ENCODE measurements at places on chromosomes 3 and 15.
A peak's percentile ranks its signal among the peaks of the same experiment; 100 is the strongest.

DNA sequence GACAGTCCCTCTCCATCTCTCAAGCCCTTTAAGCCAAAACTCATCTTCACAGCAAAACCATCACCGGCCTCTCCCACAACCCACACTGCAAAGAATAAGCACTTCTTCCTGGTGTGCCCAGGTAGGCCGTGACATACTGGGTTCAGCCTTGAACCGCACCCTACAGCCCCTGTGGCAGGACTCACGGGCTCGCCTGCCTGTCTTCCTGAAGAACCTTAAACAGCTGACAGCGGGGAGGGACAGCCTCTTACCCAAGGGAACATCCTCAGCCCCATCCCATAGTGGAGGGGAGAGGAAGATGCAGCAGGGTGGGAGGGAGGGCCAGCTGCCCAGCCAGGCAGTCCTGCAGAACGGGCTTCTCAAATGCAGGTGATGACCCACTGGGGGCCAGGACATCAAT, 40.2 kb downstream of the TBC1D2B start:
- DNase-seq, result no peak

GRCh38 chr3:162082516-162082915, 585.9 kb downstream of the OTOL1 start:
- DNase-seq, result no peak

DNA sequence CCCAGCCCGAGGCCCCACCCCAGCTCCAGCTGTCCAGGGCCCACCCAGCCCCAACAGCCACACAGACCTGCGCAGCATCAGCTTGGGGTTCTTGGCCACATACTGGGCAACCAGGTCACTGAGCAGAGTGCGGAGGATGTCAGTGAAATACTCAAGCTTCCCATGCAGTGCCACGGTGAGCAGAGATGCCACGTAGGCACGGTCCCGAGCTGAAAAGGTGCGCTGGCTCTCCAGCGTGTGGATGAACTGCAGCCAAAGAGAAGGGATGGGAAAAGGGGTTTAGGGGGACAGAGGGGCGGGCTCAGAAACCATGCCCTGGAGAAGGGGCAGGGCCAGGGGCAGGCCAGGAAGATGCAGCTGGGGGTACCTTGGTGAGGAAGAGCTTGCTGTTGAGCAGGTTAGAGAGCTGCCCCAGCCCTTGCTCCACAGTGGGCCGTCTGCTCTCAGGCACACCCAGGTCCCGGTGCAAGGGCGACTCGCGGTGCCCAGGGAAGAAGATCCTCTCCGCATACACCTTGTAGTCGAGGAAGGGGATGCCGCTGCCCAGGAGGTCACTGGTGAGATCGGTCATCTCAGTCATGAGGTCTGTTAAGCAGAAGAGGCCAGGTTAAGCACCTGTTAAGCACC, 17.4 kb downstream of the PLXNB1 start:
- no peak for DNase-seq

GRCh38 chr15:66008940-66009562, 139.8 kb downstream of the RAB11A start:
- no peak for DNase-seq

GRCh38 chr15:71683411-71684274, 126.7 kb upstream of the NR2E3 start:
- DNase-seq, result no peak

GRCh38 chr3:100060685-100061484, 53.4 kb downstream of the FILIP1L start:
- DNase-seq, result no peak

DNA sequence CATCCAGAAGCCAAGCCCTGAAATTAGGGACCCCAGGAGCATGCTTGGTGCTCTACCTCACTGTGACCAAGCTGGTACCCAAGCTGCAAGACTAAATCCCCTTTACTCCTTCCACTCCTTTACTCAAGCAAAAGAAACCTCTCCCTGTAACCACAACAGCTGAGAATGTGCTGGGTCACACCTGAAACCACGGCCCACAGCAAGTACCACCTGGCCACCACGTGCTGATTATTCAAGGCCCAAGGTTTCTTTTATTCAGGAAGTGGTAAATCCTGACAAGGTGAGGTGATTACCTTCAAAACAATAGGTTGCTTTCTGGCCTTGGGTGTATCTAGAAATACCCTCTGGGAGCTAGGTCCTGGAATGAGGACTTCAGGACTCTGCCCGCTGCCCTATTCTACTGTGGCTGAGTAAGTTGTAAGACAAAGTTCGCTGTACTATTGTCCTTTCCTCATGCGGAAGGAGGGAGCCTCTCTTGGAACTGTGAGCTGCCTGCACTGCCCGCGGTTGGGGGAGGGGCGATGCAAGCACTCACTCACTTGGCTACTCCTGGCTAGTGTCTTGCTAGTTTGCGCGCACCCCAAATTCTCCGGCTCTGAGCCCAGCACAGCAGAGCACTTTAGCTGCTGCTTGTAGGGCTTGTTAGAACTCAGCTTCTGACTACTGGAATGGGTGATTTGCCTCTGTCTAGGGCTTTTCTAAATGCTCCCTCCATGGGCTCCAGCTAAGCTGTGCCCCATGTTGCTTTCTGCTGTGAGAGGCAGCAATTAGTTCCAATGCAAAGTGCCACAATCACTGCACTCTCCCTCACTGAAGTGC, 487.1 kb upstream of the CNTN3 start:
- no peak for DNase-seq

GRCh38 chr3:117626577-117626976, 917.0 kb downstream of the TUSC7 start:
- no peak for DNase-seq

DNA sequence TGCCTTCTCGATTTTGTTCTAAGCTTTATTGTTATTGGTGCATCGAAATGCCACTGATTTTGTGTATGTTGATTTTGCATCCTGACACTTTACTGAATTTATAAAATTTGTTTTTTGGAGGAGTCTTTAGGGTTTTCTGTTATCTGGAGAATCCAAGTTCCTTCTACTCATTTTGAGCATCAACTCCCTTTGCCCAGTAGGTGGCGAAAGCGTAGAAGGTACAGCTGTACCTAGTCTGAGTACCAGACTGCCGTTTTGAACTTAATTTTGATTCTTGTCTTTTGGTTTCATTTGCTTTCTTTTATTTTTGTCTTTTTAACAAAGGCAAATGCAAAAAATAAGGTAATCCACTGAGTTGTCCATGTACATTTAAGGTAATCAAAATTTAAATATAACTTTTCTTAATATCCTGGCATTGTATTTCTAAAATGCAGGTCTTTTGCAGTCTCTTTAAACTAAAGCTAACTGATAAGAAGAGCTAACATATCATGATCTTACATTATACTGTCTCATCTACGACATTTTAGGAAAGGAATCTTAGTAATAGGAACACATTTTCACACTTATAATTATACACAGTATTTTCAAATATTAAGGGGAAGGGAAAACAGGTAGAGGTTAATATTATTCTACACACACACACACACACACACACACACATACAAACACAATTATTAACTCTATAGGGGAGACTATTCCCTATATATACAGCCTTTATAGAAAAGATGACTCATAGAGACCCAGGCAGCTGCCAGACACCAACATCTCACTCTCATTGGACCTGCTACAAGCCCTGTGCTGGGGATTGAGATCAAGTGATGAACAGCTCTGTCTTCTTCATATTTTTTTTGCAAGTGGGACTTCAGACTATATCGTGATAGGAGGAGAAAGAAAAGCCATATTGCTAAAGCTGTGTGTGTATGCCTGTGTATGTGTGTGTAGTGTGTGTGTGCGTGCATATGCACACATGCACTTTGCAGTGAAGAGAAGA, 71.8 kb downstream of the SYNPR start:
- peak; percentile 50 for DNase-seq

DNA sequence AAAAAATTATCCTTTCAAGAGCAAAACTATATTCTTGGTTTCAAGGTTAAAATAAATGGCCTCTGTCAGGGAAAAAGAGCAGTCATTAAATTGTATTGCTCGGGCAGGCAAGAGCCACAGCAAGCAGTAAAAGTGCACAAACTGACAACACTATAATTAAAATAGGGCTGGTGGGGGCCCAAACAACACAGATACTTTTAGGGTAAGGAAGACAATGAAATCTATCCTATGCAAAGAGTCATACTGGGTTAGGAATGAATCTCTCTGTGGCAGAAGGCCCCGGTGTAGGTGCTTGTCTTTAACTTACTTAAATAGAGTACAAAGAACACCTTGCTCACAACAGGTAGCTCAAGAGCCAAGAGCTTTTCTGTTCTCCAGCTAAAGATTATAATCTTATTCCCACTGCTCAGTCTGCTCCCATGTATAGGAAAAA, 94.7 kb downstream of the DLG1 start:
- no peak for DNase-seq

GRCh38 chr3:12522721-12523120, 22.6 kb downstream of the MKRN2OS start:
- no peak for DNase-seq
